Stimulated activated CD4-positive, alpha-beta T cell treated with anti-CD3 and anti-CD28 coated beads, Interleukin-15, amount 100 ng/mL, for 24 hours (primary cell): ENCODE measurements at places on chromosomes 7 and 10.

- no peak for DNase-seq
These were observed 9.9 kb upstream of the CSGALNACT2 start for GRCh38 chr10:43128331-43128730.

GRCh38 chr10:78420946-78421735 lies 387.5 kb downstream of the RPS24 start:
- DNase-seq, result no peak

DNA sequence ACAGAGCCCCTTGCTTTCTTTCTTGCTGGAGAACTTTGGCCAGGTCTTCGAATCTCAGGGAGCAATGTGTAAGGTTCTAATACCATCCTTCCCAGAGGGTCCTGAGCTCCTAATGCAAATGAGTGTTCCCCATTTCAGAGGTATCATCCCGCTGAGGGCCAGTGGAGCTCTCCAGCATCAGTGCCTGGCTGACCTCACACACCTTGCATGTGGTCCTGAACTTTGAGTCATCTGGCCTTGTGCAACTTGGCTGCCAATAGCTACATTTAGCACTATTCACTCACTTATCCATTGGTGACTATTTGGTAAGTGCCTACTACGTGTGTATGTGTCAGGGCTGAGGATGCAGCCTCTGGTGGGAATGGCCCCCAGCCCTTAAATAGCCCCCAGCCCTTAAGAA lies 48.4 kb upstream of the HABP2 start:
- no peak for DNase-seq

GRCh38 chr7:141551094-141551781 lies at the start of gene AGK:
AGK (plus strand) TSS chr7:141551410; CDS start chr7:141555467, 4,057 bp downstream.
- peak; percentile 85 for DNase-seq

DNA sequence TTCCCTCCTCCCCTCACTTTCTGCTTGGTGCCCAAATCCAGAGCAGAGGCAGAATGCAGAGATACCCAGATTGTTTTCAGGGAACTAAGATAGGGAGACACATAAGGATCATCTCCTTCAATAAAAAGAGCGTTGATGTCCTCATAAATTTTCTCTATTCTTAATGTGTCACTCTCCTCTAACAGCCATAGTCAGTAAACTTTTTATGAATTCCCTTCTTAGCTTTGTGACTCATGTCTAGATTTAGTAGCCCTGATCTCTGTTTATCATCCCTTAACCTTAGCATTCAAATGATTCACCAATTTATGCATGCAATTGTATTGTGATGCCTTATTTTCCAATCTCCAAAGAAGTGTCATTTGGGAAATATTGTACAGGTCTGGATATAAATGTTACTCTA lies 995.5 kb upstream of the C7orf33 start:
- DNase-seq, result no peak

DNA sequence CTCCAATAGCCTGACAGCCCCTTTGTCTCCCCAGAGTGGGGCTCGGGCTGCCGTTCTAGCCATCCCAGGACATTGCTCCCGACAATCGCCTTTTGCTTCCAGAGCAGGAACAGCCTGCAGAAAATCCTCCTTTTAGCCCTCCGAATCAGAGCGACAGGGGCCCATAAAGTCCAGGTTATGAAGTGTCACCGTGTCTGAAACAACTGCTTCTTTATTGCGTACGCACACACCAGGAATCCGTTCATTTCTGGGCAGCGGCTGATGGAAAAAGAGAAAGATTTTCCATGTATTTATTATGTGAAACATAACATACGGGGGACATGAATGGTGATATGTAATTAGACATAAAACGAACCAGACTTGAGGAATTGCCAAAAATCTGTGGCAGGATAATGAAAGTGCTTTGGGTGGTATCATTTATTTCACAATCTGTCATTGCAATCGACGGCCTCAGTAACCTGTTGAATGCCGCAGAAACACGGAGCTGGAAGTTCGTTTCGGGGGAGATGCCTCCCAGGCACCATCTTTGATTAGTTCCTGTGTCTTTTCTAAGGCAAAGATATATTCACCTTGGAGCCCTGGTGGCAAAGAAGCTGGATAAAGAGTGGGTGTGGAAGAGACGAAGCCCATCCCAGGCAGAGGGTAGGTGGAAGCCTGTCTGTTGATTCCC lies 48.1 kb downstream of the FAM241B start:
- DNase-seq, result no peak

- DNase-seq, result no peak
These were observed 410.7 kb downstream of the ACTR3B start for GRCh38 chr7:153170287-153170686.

- peak; percentile 82 for DNase-seq
These were observed 41.9 kb upstream of the SYPL1 start for GRCh38 chr7:106153891-106154449.

- no peak for DNase-seq
These were observed 56.4 kb downstream of the TLL2 start for GRCh38 chr10:96457341-96457740.

DNA sequence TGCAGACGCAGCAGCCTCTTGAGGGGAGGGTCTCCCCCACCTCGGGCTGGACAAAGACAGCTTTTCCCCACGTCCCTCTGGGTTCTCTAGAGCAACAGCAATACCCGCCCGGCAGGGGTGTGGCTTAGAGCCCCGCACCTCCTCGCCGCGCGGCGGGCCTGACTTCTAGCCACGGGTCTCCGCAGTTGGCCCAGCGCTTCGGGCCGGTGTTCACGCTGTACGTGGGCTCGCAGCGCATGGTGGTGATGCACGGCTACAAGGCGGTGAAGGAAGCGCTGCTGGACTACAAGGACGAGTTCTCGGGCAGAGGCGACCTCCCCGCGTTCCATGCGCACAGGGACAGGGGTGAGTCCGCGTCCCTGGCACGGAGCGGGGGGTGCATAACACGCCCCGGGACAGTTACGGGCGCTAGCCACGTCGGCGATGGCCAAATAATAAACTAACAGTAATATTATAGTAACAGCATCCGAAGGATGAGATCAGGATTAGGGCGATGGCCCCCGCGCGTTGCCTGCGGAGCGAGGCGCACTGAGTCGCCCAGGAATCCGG lies 1.2 kb downstream of the CYP2E1 start:
- DNase-seq, result no peak

- DNase-seq, result no peak
These were observed 486.7 kb downstream of the SDK1 start for GRCh38 chr7:3787717-3788264.

GRCh38 chr10:99660662-99661376 lies 1.5 kb downstream of the ENTPD7 start:
- DNase-seq, result no peak

GRCh38 chr10:7525314-7526016 lies 114.6 kb upstream of the SFMBT2 start:
- peak; percentile 70 for DNase-seq

GRCh38 chr7:68888971-68889385 lies 709.3 kb upstream of the AUTS2 start:
- DNase-seq, result no peak

- no peak for DNase-seq
These were observed 325.8 kb upstream of the ZMIZ1 start for GRCh38 chr10:78742730-78743615.

DNA sequence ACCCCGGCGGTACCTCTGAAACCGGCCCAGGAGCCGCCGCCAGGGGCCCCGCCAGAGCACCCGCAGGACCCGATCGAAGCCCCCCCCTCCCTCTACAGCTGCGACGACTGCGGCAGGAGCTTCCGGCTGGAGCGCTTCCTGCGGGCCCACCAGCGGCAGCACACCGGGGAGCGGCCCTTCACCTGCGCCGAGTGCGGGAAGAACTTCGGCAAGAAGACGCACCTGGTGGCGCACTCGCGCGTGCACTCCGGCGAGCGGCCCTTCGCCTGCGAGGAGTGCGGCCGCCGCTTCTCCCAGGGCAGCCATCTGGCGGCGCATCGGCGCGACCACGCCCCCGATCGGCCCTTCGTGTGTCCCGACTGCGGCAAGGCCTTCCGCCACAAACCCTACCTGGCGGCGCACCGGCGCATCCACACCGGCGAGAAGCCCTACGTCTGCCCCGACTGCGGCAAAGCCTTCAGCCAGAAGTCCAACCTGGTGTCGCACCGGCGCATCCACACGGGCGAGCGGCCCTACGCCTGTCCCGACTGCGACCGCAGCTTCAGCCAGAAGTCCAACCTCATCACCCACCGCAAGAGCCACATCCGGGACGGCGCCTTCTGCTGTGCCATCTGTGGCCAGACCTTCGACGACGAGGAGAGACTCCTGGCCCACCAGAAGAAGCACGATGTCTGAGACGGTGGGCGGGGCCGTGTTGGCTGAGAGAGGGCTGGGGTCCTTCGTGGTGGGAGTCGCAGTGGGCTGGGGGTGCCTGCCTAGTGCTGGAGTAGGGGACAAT lies 3.8 kb downstream of the REPIN1 start:
- DNase-seq, result no peak

- DNase-seq, result no peak
These were observed 43.2 kb downstream of the VAX1 start for GRCh38 chr10:117094856-117095255.

DNA sequence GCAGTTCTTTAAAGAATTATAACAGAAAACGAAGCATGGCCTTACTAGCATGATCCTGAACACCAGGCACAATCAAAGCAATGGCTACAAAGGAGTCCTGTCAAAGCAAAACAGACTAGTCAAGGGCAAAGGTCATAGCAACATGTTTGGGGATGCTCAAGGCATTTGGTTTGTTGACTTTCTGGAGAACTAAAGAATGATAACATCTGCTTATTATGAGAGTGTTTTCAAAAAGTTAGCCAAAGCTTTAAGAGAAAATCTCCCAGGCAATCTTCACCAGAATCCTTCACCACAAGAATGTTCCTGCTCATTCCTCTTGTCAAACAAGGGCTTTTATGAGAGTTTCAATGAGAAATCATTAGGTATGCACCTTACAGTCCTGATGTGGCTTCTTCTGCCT lies 95.1 kb upstream of the CPXM2 start:
- no peak for DNase-seq

DNA sequence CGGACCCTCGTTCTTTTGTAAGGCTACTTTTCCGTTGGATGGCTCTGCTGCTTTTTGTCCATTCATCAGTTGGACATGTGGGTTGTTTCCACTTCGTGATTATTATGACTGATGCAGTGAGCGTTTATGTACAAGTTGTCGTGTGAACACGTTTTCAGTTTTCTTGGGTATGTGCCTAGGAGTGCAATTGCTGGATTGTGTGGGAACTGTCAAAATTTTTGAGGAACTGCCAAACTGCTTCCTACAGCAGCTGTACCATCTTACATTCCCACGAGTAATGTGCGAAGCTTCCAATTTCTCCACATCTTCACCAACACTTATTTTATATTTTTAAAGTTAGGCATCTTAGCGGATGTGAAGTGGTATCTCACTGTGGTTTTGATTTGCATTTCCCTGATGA lies 10.4 kb downstream of the FKBP6 start:
- DNase-seq, result no peak

GRCh38 chr10:74983383-74983782 lies 128.1 kb upstream of the SAMD8 start:
- DNase-seq, result no peak

- DNase-seq, result no peak
These were observed 63.2 kb upstream of the CAV2 start for GRCh38 chr7:116436305-116436826.

DNA sequence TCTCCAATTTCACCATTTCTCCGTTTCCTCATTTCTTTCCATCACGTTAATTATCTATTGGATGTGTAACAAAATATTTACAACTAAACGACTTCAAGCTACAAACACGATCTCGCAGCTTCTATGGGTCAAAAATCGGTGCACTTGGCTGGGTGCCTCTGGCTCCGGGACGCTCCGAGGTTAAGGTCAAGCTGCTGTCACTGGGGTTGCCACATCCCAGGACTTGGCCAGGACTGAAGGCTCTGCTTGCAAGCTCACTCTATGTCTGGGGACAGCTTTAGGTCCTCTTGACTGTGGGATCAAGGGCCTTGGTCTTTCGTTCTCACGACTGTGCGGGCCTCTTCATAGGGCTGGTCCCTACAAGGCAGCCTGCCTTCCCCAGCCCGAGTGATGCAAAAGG lies 159.7 kb downstream of the CCDC3 start:
- DNase-seq, result no peak

DNA sequence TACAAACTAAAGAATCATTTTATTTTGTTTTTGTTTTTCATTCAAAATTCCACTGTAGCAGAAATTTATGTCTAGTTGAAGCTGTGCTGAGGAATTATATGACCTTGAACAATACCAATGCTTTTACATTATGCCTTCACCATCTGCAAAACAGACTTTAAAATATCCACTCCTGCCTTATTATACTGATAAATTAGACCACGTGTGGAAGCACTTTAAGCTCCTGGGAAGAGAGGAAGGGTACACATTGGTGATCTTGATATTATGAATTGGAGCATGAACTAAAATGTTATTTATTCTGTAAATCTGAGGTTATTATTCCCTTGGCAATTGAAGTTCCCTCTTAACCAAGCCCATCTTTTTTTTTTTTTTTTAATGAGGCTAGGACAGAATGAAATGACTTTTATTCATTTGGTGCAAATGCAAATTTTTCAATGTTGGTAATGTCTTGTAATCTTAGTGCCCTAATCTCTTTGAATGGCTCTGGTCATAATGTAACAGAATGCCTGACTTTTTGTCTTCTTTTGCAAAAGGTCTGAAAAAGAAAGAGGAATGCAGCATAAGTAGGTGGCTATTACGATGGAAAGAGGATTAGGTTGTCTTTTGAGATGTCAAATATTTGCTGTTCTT lies 139.9 kb upstream of the COBL start:
- DNase-seq, result no peak

DNA sequence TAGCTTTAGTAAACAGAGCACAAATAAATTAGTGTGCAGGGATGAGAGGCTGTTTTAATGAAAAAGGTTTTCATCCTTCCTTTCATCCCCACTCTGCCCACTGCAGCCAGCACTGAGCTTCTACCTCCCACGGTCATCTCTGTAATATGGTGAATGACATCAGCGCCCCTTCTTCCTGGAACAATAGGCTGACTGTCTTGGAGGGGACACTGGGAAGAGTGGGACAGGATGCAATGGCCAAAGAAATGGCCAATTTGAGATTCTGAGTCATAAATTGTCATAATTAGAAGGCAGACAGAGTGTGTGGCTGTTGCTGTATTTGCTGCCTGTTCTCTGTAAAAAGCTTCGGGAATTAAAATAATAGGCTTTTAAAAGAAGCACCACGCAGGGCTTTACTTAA lies 126.7 kb upstream of the CALN1 start:
- no peak for DNase-seq
